Suppressor macrophage treated with lipopolysaccharide for 4 hours (primary cell): ENCODE measurements at places on chromosomes 11 and 22.
A peak's percentile ranks its signal among the peaks of the same experiment; 100 is the strongest.

GRCh38 chr22:25346859-25347751 lies 127.7 kb downstream of the CRYBB2 start:
- DNase-seq, result no peak

DNA sequence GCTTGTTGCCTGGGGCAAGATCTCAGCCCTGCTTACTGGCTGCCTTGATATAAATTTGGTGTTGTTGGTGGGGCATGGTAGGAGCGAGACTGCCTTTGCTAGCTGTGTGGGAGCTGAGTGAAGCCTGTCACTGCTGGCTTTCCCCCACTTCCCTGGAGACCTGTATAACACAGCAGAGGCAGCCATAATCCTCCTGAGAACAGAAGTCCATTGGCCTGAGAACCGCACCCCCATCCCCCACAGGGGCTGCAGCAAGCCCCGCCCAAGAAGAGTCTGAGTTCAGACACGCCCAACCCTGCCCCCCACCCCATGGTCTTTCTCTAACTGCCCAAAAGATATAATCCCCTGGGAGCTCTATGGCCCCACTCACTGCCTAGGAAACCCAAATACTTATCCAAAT lies 39.2 kb upstream of the ARHGAP42 start:
- no peak for DNase-seq

GRCh38 chr11:59833602-59834001 lies 11.7 kb downstream of the CBLIF start:
- no peak for DNase-seq

DNA sequence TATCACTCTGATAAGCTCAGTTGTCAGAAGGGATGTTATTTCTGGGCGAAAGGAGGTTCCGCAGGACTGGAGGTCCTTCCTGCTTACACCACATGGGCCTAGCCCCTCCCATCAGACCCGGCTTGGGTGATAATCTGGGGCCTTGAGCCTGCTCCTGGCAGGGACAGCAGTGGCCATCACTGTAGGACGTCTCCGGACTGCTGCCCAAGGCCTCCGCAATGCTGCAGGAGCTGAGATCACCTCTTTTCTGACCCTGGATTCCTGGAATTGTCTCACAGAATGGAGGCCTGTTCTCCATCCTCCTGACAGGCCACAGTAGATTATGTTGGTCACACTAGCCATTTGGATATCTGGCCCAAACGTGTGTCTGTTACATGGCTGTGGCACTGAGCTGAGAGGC lies 9.2 kb upstream of the BIK start:
- no peak for DNase-seq

- no peak for DNase-seq
Measured at GRCh38 chr11:90867416-90867815, 644.6 kb upstream of the CHORDC1 start.

DNA sequence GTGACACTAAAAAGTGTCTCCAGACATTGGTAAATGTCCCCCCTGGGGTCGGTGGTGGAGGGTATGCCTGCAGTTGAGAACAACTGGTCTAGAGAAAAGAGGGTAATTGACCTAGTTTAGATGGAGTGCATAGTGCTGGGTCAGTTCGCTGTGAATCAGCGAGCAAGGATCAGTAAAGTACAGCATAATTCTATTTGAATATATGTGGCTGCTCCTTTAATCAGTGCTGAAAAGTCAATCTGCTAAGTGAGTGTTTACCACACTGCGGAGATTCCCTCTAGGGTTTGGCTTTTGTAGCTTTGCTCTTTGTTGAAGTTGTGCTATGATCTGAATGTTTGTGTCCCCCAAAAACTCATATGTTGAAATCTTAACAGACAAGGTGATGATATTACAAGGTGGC lies 15.0 kb downstream of the CAVIN3 start:
- DNase-seq, result no peak

GRCh38 chr11:35981581-35981980 lies 37.7 kb downstream of the LDLRAD3 start:
- no peak for DNase-seq

GRCh38 chr22:37855462-37855861 lies 6.2 kb downstream of the EIF3L start:
- no peak for DNase-seq

- no peak for DNase-seq
Measured at GRCh38 chr11:66559142-66559865, 9.1 kb downstream of the CTSF start.

- DNase-seq, result peak; percentile 57
Measured at GRCh38 chr11:35144136-35144741, 5.3 kb downstream of the CD44 start.

DNA sequence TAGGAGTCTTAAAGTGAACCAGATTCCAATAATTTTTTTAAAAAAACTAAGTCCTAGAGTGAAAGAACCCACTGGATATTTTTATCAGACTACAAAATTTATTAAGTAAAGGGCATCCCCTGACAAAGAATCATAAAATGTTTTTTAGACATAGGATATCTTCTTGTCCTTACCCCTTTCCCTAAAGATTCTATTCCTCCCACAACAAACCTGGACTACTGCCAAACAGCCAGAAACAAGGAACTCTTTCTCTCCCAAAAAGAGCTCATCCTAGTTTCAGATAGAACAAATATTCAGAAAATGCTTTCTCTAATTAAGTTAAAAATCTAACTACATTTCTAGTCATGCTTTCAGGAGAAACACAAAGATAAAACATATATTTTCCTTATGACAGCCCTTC lies 327.1 kb downstream of the FAM181B start:
- DNase-seq, result no peak

- DNase-seq, result peak; percentile 5
Measured at GRCh38 chr11:111733016-111733415, 33.2 kb downstream of the PPP2R1B start.

- DNase-seq, result peak; percentile 33
Measured at GRCh38 chr11:35141071-35141470, 2.1 kb downstream of the CD44 start.

- DNase-seq, result peak; percentile 24
Measured at GRCh38 chr11:131822506-131822905, 452.1 kb downstream of the NTM start.

DNA sequence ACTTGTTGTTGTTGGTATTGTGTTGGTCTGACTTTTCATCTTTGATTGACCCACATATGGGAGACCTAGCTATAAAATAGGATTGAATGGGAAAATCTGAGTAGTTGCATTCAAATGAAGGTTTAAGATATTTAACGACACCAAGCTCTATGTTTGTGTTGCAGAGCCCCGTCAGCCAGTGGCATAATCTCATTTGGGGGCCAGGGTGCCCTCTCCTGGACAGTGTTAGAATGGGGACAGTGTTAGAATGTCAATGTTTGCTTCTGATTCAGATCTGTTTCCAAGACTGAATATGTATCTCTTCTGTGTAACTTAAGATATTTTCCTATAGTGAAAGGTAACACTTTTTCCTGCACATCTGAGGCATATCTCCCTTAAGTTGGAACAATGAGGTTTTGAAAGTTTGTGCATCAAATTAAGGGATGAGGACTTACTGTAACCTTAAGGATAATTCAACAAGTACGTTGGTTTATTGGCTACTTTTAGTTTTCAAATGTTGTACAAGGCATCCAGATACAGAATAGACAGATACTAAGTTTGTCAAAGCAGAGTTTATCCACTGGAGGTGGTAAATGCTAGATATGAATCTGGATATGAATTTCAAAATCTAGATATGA lies 5.3 kb upstream of the OR52M1 start:
- peak; percentile 67 for DNase-seq

DNA sequence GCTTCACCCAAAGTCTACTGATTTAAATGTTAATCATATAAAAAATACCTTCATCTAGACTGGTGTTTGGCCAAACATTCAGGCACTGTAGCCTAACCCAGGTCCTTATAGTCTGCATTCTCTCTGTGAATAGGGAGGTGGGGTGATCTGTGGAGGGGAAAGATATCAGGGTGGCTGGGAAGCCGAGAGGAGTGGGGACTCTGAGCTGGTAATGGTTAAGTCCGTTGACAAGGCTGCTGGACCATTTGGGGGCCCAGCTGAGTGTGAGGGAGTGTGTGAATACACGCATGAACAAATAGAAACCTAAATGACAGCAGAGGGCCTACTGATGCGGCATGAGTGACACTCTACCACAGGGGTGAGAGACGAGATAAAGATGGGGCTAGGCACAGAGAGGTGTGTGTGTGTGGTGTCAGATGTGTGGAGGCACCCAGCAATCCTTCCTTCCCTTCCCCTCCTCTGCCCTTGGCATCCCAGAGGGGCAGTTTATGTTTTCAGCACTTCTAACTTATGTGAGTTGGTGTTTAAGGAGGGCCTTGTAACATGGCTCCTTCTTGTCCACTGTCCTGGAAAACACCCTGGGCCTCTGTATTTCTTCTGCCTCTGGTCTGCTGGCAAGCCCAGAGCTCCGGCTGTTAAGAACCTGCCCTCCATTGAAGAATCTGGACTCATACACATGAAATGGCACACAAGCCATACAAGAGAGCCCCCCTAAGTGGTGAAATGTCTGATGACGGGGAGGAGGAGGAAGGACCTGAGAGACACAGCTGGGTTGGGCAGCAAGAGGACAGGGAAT lies 249.1 kb upstream of the TBCEL start:
- no peak for DNase-seq

GRCh38 chr11:61947486-61948210 lies 2.5 kb upstream of the BEST1 start:
- peak; percentile 88 for DNase-seq

GRCh38 chr11:94521684-94522083 lies 9.4 kb downstream of the C11orf97 start:
- peak; percentile 50 for DNase-seq

GRCh38 chr11:128310676-128311445 lies 276.5 kb downstream of the ETS1 start:
- no peak for DNase-seq

DNA sequence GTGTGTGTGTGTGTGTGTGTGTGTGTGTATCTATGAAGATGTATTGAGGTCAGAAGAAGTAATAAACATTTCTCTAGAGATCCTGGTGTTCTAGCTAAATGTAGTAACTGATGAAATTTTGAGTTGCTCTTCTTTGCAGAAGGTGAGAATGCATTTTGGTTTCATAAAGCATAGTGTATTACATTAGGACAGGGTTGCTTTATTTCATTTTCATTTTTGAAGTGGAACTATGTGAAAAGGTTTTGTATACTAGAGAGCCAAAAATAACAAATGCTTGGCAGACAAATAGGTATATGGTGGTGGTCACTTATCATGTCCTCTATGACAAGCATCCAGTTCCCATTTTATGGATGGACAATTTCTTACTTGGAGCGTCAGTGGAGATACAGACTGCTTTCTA lies 99.0 kb downstream of the CASP12 start:
- peak; percentile 26 for DNase-seq

DNA sequence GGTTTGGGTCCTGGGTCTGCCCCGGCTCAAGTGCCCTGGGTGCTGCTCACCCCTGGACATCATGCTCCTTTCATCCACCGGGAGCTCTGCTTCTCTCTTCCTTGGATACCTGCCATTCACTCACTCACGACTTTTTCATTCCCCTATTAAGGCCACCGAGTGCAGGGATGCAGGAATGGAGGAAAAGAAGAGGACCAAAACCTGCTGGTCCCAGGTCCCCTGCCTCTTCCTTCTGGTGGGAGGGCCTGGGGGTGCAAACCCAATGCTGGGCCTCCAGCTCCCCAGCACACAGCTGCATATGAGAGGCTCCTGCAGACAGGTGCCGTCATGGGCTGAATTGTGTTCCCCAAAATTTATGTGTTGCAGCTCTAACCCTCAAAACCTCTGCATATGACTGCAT lies 36.8 kb upstream of the MYEOV start:
- no peak for DNase-seq

- DNase-seq, result no peak
Measured at GRCh38 chr22:34913826-34914225, 152.1 kb upstream of the ISX start.

DNA sequence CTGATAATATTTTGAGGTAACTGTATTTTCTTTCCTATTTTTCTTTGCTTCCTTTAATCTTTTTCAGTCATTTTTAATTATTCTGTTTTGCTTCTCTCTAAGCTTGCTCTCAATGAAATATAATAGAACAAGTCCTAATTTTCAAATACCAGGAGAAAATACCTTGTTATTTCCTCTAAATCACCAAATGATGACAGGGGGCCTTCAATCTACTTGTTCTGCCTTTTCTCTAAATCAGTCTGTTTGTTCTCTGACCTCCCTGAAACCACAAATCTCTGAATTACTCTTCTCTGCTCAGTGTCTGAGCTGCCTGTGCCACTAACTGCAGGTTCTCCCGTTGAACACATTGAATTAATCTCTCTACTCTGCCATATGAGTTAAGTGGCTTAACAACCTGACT lies 286.2 kb downstream of the C11orf87 start:
- DNase-seq, result no peak

- DNase-seq, result no peak
Measured at GRCh38 chr11:40215556-40215955, 1243.9 kb downstream of the LRRC4C start.

GRCh38 chr11:45412051-45412471 lies 125.9 kb upstream of the SYT13 start:
- DNase-seq, result no peak

DNA sequence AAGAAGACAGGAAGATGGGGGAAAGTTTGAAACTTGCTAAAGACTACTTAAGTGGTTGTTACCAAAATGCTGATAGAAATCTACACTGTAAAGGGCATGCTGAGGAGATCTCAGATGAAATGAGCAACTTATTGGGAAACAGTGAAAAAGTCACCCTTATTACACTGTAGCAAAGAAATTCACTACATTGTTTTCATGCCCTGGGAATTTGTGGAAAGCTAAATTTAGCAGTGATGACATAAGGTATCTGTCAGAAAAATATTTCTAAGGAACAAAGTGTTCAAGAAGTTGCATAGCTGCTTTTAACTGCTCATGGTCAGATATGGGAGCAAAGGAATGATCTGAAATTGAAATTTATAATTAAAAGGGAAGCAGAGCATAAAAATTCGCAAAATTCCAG lies 702.4 kb upstream of the LRRC4C start:
- no peak for DNase-seq

DNA sequence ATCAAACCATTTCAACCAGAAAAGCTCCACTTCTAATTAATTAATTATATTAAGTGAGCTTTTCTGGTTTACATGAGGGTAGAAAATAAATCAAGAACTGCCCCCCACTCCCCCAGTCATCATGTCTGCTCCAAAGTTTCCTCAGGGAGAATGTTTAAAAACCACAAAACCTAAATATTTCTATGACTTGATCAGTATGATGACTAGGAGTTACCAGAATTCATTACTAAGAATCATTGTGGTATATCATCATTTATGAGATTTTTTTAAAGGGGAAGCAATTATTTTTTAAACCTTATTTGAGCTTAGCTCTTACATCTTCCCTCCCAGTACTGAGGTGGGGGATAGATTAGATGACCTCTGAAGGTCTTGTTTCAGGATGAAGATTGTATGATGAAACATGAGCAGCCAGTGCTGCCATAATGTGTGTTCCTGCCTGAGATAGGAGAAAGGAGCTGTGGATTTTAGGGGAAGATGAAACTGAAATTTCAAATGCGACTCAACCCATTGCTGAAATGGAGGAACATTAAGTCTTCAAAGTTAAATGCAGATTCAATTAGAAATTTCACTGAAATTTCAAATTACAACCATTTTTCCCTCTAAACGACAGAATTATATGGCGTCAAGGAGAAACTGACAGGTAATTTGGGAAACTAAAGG lies 401.3 kb upstream of the CADM1 start:
- peak; percentile 83 for DNase-seq
